ENCODE measurements at places on chromosomes 4 and X. TPM values are rescaled to one million over a fixed set of nuclear protein-coding genes. Genes with fewer than 3 reads are reported as not detected.

Gene HOPX
- total RNA-seq, result not detected

Gene TMPRSS11A
- not detected for total RNA-seq

DNA sequence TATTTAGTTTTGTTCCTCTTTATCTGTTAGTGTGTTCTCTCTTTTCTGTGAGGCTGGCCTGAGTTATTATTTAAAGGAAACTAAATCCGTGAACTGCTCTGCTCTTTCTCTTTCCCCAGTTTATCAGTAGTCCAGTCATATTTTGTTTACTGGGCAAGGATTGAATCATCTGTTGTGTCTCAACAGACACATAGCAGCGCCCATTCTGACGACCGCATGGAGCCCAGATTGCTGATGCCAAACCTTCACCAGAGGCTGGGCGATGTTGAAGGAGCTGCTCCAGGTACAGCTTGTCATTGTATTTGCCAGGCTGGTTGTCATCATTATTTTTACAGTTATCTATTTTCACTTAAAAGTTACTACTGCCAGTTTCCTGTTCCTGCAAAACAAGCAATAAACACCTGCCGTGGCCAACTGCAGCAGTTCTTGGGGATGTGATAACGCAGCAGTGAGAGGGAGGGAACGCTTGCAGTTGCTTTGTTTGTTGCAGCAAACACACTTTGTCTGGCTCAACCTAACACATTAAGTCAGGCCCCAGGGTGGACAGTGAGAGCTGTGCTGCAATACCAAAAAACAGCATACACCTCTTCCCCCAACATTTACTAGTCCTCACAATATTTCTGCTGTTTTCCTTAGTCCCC, 10.1 kb downstream of the REELD1 start:
- no peak for DNase-seq

DNA sequence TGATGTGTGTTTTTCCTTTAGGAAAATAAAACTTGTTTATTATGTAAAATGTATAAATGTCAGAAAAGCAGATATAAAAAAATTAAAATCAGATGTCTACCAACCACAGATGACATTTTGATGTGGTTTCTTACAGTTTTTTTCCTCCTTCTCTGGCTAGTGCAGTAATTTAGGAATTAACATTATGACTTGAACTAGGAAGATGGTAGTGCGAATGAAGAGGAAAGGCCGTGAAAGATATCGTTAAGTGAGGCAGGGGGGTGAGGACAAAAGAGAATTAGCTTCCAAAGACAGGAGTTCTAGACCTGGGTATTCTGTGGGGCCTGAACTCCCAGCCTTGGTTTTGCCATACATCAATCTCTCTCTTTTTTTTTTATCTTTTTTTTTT, 98.0 kb downstream of the RBM47 start:
- no peak for DNase-seq

DNA sequence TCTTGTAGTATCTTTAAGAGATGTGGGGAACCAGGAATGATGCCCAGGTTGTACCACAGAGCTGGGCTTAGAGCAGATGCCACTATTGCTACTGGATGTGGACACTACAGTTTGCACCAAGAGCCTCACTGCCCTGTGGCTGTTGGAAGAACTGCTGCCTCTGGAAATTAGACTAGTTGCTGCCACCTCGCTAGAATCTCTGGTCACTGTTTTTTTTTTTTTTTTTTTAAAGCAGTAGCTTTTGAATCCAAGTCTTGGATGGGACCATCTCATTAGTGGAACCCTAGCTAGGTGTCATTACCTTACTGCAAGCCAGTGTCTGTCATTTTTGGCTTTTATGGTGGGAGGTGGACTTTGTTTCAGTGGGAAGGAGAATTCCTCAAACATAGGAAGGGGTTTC, 105.5 kb downstream of the ARHGAP10 start:
- no peak for DNase-seq

- no peak for DNase-seq
Observed at GRCh38 chrX:36908801-36909675, 99.1 kb upstream of the FAM47C start.

DNA sequence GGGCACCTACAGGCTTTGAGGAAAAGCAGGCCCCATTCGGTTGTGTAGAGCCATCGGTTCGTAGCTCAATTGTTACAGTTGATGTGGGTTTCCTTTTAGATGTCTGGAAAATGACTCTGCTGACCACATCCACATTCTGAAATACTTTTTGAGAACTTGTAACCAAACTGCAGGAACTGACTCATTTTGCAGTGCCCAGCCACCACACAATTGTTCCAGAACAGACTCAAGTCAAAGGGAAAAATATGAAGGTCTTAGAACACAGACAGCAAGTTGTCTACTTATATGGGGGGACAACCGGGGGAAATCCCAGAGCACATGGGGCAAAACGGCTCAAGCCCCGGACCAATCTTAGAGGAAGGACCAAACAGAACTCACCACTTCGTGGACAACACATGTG, 557.6 kb upstream of the DIPK2B start:
- DNase-seq, result no peak

- DNase-seq, result peak; percentile 53
Observed at GRCh38 chrX:14032406-14032805, 2.7 kb upstream of the GEMIN8 start.

DNA sequence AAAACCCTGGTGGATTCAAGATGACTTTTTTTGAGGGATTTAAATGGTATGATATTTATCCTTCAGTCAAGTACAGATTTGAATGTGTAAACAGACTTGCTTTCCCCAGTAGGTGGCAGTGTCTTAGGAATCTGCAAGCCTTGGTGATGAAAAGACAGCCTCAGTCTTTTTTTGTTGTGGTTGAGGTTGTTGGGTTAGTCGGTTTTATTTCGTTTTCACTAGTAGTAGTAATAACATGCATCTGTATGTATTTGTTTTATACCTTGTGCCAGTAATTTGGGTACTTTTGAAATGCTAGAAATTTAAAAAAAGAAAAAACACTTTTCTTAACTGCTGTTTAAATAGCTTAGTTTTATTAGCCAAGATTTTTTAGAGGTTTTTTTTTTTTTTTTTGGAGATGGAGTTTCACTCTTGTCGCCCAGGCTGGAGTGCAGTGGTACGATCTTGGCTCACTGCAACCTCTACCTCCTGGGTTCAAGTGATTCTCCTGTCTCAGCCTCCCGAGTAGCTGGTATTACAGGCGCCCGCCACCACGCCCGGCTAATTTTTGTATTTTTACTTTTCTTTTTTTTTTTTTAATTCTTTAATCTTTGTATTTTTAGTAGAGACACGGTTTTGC, 39.2 kb downstream of the COPS4 start:
- peak; percentile 88 for DNase-seq

DNA sequence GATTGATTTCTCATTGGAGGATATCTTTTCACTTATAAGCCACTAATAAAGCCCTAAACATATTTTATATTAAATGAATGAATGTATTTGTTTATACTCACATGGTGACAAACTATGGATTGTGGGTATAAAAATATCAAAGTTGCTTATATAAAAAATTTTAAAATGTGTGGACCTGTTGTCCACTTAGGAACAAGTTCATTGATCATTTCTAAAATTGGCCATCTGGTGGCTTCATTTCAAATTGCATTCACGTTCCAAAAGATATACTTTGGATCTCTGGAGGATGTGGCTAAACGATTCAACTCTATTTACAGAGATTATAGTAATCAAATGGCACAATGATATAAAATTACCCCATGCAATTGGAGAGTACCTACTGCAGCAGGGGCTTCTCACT, 32.5 kb downstream of the FSTL5 start:
- DNase-seq, result no peak

DNA sequence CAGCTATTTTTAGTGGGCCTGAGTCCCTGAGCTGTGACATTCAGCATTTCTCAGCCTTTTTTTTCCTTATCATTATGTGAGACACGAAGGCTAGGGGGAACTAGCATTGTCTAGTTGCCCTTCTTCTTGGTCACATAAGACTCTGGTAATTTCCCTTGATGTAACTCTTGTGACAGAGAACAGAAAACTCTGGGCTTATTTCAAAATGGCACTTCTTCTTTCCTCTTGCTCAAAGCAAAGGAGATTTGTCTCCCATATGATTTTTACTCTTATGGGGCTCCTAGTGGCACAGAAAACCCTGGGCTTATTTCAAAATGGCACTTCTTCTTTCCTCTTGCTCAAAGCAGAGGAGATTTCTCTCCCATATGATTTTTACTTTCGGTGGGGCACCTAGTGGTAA, 14.7 kb downstream of the ATXN3L start:
- DNase-seq, result no peak
